Heart right ventricle (tissue), 16 donors: ENCODE measurements at places on chromosomes 16 and 17.

GRCh38 chr16:887846-888245 lies 82.9 kb downstream of the LMF1 start:
- no peak for DNase-seq

DNA sequence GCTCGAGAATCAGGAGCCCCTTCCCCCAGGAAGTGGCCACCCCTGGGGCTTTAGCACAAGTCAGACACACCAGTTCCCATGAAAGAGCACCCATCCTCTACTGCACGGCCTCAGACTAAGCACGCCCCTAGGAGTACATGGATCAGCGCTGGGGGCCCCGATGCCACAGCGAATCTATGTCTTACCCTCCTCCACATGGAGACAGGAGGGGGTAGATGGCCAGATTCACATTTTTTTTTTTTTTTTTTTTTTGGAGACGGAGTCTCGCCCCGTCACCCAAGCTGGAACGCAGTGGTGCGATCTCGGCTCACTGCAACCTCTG lies 3.2 kb upstream of the EXOSC6 start:
- no peak for DNase-seq

DNA sequence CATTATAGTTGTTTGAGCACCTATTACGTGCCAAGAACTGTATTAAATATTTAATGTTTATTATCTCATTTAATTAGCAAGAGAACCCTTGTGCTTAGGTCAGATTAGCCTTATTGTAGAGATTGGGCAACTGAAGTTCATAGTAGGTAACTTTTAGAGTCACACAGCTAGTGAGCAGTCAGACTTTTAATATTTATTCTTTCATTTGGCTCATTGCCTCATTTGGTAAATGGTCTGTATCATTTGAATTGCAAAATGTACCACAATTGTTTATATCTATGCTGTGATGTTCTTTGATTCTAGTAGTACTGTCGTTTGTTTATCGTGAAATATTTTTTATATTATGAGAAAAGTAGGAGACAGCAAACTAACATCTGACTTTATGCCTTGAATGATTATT lies 7.6 kb downstream of the CLTC start:
- DNase-seq: no peak

- no peak for DNase-seq
Observed at GRCh38 chr17:32569171-32570080, 82.6 kb downstream of the CDK5R1 start.

DNA sequence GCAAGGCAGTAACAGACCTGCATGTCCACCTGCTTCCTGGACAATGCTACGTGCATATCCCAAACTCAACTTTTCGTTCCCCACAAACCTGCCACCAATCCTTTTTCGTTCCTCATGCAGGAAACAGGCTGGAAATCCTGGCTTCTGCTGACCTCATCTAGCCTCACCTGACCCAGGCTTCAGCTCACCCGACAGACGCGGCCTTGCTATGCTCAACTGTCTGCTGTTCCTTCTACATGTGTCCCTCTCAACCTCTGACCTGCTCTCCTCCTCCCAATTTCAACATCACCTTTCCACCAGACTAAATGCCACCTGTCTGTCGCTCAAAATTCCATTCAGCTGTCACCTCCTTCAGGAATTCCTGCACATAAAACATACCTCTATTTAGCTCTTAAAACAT lies 44.5 kb downstream of the XPO6 start:
- DNase-seq: no peak

- no peak for DNase-seq
Observed at GRCh38 chr17:72306037-72306436, 185.2 kb downstream of the SOX9 start.

GRCh38 chr16:68229431-68230175 lies 6.3 kb downstream of the ESRP2 start:
- no peak for DNase-seq

GRCh38 chr16:50821586-50821985 lies 79.7 kb downstream of the CYLD start:
- DNase-seq: no peak

- DNase-seq: no peak
Observed at GRCh38 chr17:28221751-28222414, 97.1 kb upstream of the TMEM97 start.

GRCh38 chr17:16989230-16989952 lies 17.5 kb upstream of the TNFRSF13B start:
- DNase-seq: no peak

- DNase-seq: no peak
Observed at GRCh38 chr17:27520491-27521185, 64.4 kb downstream of the KSR1 start.

DNA sequence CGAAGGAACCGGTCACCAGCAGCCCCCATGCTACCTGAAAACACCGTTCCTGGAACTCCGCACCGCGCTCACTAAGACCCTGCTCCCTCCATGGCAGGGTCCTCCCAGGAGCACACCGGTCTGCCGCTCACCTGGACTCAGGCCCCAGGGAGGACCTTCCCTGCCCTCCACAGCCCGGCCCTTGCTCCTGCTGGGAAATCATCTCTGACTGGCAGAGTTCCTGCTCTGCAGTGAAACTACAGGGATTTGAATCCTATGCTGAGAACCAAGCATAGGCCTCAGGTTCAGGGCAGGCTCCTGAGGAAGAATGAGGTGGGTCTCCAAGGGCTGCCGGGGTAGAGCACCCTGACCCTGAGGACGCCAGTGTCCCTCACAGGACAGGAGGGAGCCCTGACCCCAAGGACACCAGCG lies 88.5 kb downstream of the KCNJ12 start:
- DNase-seq: no peak

- DNase-seq: no peak
Observed at GRCh38 chr17:9185688-9186284, 164.5 kb downstream of the NTN1 start.
